DMS153 (cell line): ENCODE measurements at places on chromosomes 4 and X.

DNA sequence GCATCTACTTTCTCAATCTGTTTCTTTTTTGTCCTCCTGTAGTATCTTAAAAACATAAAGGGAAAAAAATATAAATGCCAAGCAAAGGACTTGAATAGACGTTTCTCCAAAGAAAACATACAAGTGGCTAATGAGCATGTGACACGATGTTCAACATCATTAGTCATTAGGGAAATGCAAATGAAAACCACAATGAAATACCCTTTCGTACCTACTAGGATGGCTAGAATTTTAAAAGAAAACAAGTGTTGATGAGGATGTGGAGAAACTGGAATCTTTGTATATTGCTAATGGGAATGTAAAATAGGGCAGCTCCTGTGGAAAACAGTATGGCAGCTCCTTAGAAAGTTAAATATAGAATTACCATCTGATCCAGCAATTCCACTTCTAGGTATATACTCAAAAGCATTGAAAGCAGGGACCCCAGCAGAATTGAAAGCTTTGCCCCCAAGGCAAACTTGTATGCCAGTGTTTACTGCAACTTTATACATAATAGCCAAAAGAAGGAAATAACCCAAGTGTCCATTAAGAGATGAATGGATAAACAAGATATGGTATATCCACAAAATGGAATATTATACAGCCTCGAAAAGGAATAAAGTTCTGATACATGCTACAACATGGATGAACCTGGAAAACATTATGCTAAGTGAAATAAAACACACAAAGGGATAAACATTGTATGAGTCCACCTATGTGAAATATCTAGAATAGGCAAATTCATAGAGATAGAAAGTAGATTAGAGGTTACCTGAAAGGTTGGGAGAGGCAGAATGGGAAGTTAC is 138.3 kb downstream of the SH3KBP1 start:
- no peak for DNase-seq

GRCh38 chr4:86279293-86279960 is 80.4 kb downstream of the MAPK10 start:
- DNase-seq: no peak

- DNase-seq: no peak
Measured at GRCh38 chrX:1388651-1389050, 3.3 kb downstream of the SLC25A6 start.

- DNase-seq: no peak
Measured at GRCh38 chrX:9730752-9731151, 34.9 kb downstream of the GPR143 start.

- DNase-seq: no peak
Measured at GRCh38 chrX:124274438-124275181, 57.9 kb upstream of the TEX13D start.

DNA sequence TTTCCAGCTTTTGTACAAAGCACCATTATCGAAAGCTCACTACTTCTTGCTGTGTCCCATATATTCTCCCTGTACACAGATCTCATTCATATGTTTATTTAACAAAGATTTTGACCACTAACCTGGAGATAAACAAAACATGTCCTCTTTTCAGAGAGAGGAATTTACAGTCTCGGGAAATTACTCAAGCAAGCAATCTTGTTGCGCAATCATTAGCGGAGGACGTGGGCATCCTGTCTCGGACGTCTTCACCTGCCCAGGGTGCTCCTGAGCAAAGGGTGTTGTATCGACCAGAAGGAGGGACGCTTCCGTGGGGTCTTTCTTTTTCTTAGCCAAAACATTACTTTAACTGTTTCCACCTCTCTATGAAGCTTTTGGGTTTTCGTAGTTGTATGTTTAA is 66.5 kb upstream of the CLCN4 start:
- DNase-seq: no peak

GRCh38 chr4:80189956-80190677 is 7.2 kb upstream of the PRDM8 start:
- DNase-seq: no peak

- no peak for DNase-seq
Measured at GRCh38 chrX:78387364-78387763, 60.0 kb upstream of the CYSLTR1 start.

DNA sequence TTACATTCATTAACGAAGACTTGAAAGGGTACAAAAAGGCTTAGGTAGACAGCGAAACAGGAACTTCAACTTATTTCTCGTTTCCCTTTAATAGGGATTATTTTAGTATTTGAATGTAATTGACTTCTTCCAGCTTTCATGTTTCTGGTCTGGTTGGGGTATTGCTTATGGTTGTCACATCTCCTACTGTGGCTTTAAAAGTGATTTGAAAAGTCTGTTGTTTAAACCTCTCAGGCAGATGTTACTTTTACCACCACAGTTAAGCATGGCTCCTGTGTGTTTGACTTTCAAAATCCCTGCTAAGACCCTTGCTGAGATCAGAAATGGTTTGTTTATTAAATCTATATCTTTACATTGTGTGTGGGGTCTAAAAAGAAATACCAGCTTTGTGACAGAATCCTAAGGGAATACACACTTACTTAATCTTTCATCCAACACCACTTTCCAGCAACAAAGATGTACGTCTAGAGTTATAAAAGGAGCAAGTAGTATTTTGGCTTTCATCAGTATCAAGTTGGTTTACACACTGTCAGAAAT is 661.2 kb downstream of the FAT4 start:
- DNase-seq: no peak

GRCh38 chr4:56652196-56652595 is 28.9 kb downstream of the HOPX start:
- DNase-seq: no peak

DNA sequence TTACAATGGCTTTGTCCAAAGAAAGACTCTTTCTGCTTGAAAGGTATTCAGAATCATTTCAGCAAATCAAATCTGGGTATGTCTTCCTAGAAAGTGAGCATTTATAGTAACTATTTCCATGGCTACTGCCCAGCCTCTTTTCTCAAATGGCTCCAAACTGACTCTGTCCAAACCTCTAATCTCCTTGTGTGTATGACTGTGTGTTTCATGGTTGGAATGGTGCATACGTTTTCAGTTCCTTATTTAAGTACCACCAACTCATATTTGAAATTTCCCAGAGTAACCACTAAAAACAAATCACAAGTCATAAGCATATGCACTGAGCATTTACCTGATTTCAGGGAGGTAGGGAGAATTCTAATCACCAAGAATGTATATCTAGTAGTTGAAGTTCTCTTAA is 106.0 kb downstream of the TMEM144 start:
- DNase-seq: no peak

GRCh38 chr4:38695809-38696208 is 31.8 kb downstream of the KLF3 start:
- no peak for DNase-seq

GRCh38 chr4:4704267-4704666 is 155.2 kb upstream of the MSX1 start:
- DNase-seq: no peak

GRCh38 chrX:6667048-6667768 is 132.3 kb upstream of the VCX3A start:
- peak; percentile 56 for DNase-seq

DNA sequence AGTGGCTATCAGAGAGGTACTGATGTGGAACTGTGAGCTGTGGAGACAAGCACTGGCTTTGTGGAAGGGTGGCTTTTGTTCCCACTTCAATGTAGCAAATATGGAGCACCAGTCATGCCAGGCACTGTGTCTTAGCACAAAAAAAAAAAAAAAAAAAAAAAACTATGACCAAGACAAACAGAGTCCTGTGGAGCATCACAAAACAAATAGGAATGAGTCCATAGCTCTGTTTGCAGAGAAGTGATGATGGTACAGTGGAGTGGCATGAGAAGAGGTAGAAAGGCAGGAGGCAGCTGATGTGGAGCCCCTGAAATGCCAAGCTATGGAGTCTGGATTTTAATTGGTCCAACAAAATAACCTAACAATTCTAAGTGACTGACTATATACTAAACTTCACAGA is 116.9 kb downstream of the RAB28 start:
- no peak for DNase-seq

DNA sequence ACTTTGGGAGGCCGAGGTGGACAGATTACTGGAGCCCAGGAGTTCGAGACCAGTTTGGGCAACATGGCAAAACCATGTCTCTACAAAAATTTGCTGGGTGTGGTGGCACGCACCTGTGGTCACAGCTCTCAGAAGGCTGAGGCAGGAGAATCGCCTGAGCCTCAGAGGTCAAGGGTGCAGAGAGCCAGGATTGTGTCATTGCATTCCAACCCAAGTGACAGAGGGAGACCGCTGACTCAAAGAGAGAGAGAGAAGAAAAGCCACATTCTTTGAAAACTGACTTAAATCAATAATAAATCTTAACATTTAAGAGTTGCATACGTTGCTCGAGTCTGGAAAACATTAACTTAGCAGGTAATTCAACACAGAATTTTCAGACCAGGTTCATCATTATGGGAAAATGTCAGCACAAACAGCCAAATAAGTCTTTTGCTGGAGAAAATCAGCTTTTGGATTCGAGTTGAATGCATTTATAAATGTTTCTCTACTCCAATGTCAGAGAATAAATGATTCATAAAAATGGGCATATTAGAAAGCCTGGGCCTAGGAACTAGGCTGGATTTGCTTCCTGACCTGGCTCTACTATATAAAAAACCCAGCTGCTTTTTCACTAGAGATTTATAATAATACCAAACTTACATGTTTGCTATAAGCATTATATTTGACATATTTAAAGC is 68.3 kb upstream of the RBPJ start:
- DNase-seq: no peak

GRCh38 chrX:47749185-47749967 is 87.3 kb upstream of the ZNF81 start:
- DNase-seq: no peak

DNA sequence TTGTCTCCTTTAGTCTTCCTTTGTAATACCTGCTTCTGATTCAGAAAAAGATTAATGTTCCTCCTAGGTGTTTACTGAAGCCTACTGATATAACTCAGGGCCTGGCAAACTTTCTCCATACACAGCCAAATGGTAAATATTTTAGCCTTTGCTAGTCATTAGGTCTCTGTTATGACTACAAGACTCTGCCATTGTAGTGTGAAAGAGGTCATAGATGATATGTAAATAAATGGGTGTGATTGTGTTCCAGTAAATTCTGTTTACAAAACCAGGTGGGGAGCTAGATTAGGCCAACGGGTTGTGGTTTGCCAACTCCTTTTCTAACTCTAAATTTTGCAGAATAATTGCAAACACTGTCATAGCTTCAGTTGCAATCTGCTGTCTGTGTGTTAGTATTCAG is 568.1 kb upstream of the GNPDA2 start:
- peak; percentile 41 for DNase-seq

DNA sequence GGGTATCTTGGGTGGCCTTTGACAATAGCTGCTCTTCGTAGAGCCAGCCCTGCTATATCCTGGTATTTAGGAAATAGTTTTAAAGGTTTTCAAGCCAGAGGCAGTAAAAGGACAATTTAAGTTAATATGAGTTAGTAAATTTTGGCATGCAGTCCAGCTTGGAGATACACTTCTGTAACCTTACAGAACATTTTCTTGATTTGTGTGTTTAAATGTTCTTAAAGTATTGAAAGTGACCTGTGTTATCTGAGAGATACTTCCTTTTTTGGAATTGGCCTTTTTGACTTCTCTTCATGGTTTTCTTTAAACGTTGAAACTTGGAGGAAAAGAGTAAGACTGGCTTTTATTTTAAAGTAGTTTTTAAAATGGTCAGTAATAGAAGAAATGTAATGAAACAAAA is 25.5 kb downstream of the PDLIM5 start:
- no peak for DNase-seq

- DNase-seq: no peak
Measured at GRCh38 chr4:71235311-71236201, 103.3 kb upstream of the SLC4A4 start.

GRCh38 chr4:24044610-24045589 is 155.1 kb upstream of the PPARGC1A start:
- DNase-seq: no peak

GRCh38 chrX:18288716-18289115 is 65.8 kb downstream of the SCML2 start:
- no peak for DNase-seq

- no peak for DNase-seq
Measured at GRCh38 chr4:179097741-179098140, 1655.5 kb upstream of the AGA start.

GRCh38 chr4:153933915-153934687 is 145.2 kb upstream of the SFRP2 start:
- no peak for DNase-seq

GRCh38 chr4:51909236-51909703 is 66.3 kb downstream of the DCUN1D4 start:
- DNase-seq: no peak

- DNase-seq: no peak
Measured at GRCh38 chr4:1236103-1236641, 12.8 kb downstream of the CTBP1 start.

DNA sequence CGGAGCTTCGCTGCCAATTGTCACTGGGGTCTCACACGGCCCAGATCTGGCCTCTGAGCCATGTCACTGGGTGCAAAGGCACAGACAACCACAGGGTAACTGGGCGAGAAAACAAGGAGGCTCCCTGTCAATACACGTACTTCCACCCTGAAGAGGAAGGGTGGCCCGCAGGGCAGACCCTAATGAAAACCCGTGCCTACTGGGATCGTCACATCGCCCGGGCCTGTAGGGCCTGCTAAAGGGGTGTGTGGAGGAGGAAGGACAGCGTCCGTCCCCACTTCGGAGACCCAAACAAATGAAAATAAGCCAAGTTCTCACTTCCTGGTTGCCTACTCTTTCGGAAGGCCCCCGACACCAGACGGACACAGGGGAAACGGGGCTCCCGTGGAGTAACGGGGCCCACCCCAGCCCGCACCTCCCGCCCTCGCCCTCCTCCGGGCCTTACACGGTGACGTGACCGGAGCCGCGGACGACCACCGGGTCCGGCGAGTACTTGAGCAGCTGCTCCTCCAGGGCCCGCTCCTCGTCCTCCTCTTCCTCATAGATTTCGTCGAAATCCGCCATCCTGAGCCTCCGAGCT is 578 bp downstream of the CHIC2 start:
- no peak for DNase-seq

- no peak for DNase-seq
Measured at GRCh38 chrX:121642415-121642814, 595.0 kb downstream of the GLUD2 start.

DNA sequence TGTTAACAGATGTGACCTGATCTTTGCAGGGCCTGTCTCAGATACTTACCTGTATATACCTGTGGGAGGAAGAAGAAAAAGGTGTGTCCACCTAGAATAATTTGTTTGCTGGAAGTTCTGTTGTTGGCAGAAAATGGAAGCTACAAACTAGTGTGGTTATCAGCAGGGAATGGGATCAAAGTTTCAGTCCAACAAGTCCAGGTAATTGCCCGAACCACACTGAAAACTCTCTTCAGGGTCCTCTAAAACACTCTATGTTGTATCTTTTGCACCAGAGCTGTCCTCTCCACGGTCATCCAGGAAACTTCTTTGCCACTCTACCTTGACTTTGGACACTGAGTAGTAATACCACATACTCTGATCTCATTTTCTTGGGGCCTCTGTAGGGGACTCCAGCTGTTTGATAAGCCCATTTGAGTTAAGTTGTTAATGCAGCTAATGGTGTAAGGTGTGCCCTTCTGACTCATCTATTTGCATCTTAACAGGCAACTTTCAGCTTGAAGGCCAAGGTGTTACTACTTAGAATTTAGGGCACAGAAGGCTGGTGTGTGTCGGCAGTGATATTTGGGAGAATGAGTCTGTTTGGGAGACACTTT is 38.7 kb upstream of the GATB start:
- no peak for DNase-seq

- no peak for DNase-seq
Measured at GRCh38 chr4:42711496-42711895, 54.6 kb upstream of the ATP8A1 start.

GRCh38 chrX:45771560-45772340 is 571.1 kb upstream of the DIPK2B start:
- no peak for DNase-seq
